H9 (cell line): ENCODE measurements at places on chromosomes 12 and 14. TPM values are rescaled to one million over a fixed set of nuclear protein-coding genes. Genes with fewer than 3 reads are reported as not detected.

- H3K4me3 ChIP-seq = no peak overlapping the region; the same call in 1 of the 2 replicates
- no peaks in the 10 kb centered on the region for H3K36me3 ChIP-seq
- H3K4me1 ChIP-seq = peaks cover 12% of the 10 kb centered on the region
- no peak for DNase-seq
- H3K27me3 ChIP-seq = no peaks in the 10 kb centered on the region
These were observed 5.8 kb upstream of the PHLDA1 start for GRCh38 chr12:76037130-76038103.

- no peak overlapping the region for H3K27ac ChIP-seq
- no peaks in the 10 kb centered on the region for H3K36me3 ChIP-seq
- H3K4me3 ChIP-seq = no peak overlapping the region
- no peak for DNase-seq
These were observed 15.8 kb upstream of the KRT7 start for GRCh38 chr12:52217223-52217622.

- no peaks in the 10 kb centered on the region for H3K27me3 ChIP-seq
- no peaks in the 10 kb centered on the region for H3K36me3 ChIP-seq
- no peak for DNase-seq
These were observed 44.1 kb upstream of the JDP2 start for GRCh38 chr14:75383721-75384120.

- no peaks in the 10 kb centered on the region for H3K36me3 ChIP-seq
- no peak overlapping the region for H3K4me3 ChIP-seq
- no peaks in the 10 kb centered on the region for H3K27me3 ChIP-seq
- no peak overlapping the region for H3K27ac ChIP-seq
- no peaks in the 10 kb centered on the region; the same call in 1 of the 2 replicates for H3K4me1 ChIP-seq
- DNase-seq = no peak
These were observed 87.6 kb downstream of the EML1 start for GRCh38 chr14:99880651-99881420.

TCL1B gene
- total RNA-seq = 3.6 and 3.8 TPM in 2 replicates

DNA sequence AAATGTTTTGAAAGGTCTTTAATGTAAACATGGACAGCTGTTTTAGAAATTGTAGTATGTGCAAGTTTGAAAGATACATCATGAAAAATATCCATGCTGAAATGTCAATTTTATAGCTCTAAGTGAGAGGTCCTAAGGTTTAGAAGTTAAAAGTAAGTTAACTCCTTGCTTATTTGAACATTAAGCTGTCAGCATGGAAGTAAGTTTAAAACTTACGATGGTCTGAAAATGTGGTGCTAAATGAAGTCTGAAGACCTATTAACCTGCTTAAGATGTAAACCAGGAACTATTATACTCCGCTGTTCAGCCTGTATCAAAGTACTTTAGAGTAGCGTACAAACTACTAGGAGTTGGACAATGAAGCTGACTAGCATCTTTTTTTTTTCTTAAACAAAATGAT is 1082.4 kb downstream of the TMTC2 start:
- H3K27ac ChIP-seq = no peak overlapping the region
- H3K27me3 ChIP-seq = no peaks in the 10 kb centered on the region
- H3K4me1 ChIP-seq = no peaks in the 10 kb centered on the region
- no peak for DNase-seq
- peaks cover 15% of the 10 kb centered on the region for H3K36me3 ChIP-seq

RPAP3 gene
- 48.9 and 53.3 TPM in 2 replicates for total RNA-seq

ANAPC7 gene
- 87.7 and 91.1 TPM in 2 replicates for total RNA-seq
